Stimulated activated CD8-positive, alpha-beta memory T cell treated with anti-CD3 and anti-CD28 coated beads, Interleukin-15, amount 100 ng/mL, for 4 hours (primary cell): ENCODE measurements at places on chromosomes 11 and 22.

DNA sequence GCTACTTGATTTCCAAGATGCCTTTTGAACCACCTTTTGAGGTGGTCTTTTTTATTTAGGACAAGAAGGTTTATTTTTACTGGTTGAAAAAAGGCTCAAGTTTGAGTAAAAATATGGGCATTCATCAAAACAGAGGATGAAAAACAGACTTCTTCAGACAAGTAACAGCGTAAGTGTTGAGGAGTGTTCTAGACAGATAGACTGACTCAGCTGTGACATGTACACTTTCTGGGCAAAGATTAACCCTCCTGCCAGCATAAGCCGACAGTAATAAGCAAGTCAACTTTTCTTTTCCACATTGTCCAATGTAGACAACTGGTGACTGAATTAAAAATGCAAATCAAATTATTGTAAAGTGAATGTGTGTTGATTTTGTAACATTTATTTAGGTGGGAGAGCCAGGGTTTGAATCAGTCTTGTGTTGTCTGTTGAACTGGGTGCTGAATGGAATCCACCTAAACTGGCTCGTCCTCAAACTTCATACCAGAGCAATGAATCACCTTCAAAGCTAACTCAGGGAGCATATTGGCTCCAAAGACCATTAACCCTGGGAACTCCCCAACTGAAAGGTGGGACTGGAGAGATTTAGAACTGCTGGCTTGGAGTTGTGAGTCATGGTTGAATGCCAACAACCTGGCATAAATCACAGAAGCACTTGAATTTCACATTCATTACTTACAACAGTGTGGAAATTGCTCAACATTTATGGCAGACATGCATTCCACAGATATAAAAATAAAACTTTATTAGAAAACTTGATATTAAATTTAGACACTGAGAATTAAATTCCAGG is 377.0 kb downstream of the ETS1 start:
- no peak for DNase-seq

- DNase-seq = no peak
These were observed 6.5 kb downstream of the KREMEN1 start for GRCh38 chr22:29079218-29079901.

GRCh38 chr11:59574467-59574866 is 41.1 kb downstream of the OSBP start:
- DNase-seq = no peak

DNA sequence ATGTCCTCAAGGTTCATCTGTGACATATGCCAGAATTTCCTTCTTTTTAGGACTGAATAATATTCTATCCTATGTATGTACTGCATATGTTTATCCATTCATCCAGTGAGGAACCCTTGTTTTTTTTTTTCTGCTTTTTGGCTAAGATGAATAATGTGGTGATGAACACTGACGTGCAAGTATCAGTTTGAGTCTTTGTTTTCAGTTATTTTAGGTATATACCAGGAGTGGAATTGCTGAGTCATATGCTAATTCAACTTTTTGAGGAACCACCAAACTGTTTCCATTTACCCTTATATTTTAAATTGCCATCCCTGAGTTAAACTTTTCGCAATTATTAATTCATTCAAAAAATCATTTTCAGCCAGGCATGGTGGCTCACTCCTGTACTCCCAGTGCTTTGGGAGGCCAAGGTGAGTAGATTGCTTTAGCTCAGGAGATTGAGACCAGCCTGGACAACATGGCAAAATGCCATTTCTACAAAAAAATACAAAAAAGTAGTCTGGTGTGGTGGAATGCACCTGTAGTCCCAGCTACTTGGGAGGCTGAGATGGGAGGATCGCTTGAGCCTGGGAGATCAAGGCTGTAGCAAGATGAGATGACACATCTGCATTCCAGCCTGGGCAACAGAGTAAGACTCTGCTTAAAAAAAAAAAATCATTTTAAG is 64.2 kb downstream of the MICAL2 start:
- DNase-seq = no peak

DNA sequence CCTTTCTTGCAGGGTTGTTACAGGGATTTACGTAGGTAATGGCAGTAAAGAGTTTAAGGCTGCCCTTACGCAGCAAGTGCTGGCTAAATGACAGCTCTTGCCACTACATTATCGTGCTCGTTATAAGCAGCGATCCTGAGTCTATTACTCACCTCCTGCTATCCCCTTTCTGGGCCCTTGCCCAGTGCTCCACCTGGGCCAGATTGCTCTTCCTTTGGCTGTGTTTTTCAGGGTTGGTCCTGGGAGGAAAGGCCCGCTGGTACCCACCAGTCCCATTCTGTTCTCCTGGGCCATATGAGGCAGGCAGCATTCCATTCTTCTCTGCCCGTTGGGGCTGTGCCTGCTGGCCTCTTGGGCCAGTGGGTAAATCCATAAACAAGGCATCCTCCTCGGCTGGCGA is 87.5 kb downstream of the C11orf58 start:
- DNase-seq = no peak

DNA sequence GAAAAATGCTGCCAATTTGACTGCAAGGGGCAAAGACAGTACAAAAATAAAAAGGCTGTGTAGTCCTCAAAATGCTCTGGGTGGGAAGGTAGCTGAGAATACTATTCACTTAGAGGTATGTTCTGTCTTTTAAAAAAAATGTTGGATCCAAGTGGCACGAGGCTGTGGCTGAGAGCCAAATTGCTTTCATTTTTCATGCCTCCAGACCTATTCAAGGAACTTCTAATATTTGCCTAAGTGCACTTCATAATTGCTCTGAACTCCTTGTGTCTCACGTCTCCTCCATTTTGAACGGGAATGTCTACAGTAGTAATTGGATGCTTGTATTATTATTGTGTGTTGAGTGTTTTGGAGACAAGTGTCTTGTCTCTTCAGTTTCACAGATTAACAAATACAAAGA is 19.1 kb upstream of the SLC22A25 start:
- DNase-seq = no peak

- no peak for DNase-seq
These were observed 1.6 kb upstream of the SHANK3 start for GRCh38 chr22:50670914-50671538.

GRCh38 chr11:64572143-64572542 is 18.9 kb upstream of the SLC22A12 start:
- no peak for DNase-seq

DNA sequence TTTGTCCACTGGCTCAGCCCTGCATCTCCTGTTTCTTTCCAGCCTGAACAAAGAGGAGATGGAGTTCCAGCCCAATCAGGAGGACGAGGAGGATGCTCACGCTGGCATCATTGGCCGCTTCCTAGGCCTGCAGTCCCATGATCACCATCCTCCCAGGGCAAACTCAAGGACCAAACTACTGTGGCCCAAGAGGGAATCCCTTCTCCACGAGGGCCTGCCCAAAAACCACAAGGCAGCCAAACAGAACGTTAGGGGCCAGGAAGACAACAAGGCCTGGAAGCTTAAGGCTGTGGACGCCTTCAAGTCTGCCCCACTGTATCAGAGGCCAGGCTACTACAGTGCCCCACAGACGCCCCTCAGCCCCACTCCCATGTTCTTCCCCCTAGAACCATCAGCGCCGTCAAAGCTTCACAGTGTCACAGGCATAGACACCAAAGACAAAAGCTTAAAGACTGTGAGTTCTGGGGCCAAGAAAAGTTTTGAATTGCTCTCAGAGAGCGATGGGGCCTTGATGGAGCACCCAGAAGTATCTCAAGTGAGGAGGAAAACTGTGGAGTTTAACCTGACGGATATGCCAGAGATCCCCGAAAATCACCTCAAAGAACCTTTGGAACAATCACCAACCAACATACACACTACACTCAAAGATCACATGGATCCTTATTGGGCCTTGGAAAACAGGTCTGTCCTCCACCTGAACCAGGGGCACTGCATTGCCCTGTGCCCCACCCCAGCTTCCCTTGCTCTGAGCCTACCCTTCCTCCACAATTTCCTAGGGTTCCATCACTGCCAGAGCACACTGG is 5.0 kb downstream of the FTH1 start:
- DNase-seq = no peak

- no peak for DNase-seq
These were observed 1.2 kb downstream of the RAG2 start for GRCh38 chr11:36596880-36597279.

- no peak for DNase-seq
These were observed 23.1 kb upstream of the MICAL2 start for GRCh38 chr11:12087075-12088004.

GRCh38 chr22:37933711-37934376 is 19.6 kb downstream of the C22orf23 start:
- peak; percentile 51 for DNase-seq

GRCh38 chr11:105823495-105824033 is 198.5 kb downstream of the MSANTD4 start:
- DNase-seq = no peak

DNA sequence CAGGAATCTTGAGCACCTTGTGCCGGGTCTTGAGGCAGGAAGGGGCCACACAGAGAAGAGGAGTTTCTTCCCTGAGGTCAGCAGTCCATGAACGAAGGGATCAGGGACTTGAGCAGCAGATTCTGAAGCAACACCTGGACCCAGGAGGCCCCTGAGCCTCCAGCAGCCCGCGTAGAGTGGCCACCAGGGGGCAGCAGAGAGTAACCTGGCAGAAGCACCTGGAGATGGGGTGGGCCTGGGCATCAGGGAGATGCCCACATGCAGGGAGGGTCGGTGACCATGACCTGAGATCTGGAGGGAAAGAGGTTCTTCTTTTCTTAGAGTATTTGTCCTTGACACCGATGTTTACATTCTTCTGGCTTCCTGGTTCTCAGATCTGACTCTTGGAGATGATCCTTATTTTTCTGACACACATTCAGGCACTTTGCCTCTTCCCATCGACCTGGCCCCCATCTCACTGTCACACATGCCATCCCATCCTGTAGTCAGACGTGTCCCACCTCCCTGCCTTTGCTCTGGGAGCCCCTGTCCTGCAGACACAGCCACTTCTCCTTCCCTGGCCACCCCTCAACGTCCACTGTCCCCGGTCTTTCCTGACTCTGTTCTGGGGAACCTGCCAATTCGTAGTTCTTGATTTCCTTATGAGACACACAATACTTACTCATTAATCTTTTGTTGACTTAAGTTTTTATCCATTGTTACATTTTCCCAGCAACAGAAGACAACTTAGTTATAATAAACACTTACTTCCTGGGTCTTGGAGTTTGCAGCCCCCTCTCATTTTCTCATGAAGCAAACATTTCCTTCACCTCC is 66.5 kb downstream of the GGTLC2 start:
- peak; percentile 49 for DNase-seq

DNA sequence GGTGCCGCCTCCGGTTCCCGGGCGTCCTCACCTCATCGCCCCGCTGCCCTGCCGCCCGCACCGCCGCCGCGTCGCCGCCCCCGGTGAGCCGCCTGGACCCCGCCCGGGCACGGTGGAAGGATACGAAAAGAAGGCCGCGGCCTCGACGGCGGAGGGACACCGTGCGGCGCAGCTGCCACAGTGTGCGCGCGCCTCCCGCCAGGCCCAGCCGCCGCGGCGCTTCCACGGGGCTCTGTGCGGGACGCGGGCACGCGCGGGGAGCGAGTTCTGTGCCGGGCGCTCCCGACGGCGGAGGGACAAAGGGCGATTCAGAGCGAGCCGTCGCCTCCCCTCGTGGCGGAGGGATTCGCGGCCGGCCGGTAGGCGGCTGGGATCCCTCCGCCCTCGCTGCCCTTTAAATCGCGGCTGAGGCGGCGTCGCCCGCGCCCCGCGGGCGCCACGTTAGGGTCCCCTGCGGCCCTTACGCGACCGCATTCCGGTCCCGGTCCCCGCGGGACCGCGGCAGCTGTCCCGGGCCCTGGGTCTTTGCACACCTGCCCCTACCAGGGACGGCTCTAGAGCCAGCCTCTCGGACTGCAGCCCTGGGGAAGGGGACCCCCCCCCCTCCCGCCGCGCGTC is 568 bp upstream of the KMT5B start:
- peak; percentile 55 for DNase-seq

DNA sequence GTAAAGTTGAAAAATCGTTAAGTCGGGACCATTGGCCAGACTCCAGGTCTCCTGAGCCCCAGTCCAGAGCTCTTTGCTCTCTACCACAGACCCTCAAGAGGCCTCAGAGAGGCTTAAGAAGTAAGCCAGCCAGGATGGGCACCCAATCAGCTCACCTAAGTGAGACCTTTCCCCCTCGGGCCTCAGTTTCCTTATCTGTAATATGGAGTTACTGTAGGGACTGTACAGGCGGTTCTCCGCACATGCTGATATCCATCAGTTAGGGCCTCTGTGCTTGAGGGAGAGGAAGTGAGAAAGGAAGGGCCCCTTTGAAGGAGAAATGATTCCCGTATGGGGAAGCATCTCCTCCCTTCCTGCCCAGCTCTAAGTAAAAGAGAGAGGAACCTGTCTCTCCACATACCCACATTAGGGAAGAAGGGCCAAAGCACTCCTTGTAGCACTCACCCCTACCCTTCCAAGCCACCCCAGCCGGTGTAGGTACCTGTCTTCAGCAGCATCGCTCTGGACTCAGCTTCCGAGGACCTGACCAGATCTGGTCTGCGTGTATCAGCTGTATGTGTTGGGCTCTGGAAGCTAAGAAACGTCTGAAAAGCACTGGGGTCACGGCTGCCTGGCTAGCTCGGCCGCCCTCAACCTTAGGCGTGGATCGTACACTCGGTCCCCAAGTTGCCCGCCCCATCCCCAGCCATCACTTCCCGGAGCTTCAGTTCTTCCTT is 653 bp downstream of the NAGA start:
- no peak for DNase-seq

GRCh38 chr11:11760838-11761237 is 80.9 kb upstream of the USP47 start:
- DNase-seq = no peak

GRCh38 chr11:128593281-128593680 is 5.9 kb upstream of the ETS1 start:
- DNase-seq = no peak

DNA sequence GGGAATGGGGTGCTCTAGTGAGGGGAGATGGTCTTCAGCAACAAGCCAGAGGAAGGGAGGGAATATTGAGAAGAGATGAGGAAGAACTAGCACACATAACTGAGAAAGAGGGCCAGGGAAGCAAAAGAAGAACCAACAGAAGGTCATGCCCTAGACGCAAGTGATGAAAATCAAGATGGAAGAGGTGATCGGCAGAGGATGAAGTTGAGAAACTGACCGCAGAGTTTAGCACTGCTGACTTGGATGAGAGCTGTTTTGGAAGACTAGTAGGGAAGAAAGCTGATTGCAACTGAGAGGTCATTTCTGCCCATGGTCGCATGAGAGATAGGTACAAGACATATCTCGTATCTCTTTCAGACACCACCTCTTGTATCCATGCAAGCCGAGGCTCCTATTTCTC is 2.9 kb downstream of the SPINDOC start:
- DNase-seq = no peak

GRCh38 chr11:62909107-62909894 is 11.9 kb downstream of the CHRM1 start:
- DNase-seq = no peak

GRCh38 chr11:19713196-19714021 is 772 bp downstream of the NAV2 start:
- no peak for DNase-seq

GRCh38 chr11:46457021-46457420 is 65.4 kb upstream of the CHRM4 start:
- no peak for DNase-seq
